ENCODE measurements at places on chromosomes 13 and 19. TPM values are rescaled to one million over a fixed set of nuclear protein-coding genes. Genes with fewer than 3 reads are reported as not detected.

- peak; percentile 96 for DNase-seq
Measured at GRCh38 chr19:41774515-41774980, 19.2 kb downstream of the CEACAM6 start.

GRCh38 chr13:79995334-79995733 lies 345.6 kb downstream of the SPRY2 start:
- DNase-seq: peak; percentile 93

DNA sequence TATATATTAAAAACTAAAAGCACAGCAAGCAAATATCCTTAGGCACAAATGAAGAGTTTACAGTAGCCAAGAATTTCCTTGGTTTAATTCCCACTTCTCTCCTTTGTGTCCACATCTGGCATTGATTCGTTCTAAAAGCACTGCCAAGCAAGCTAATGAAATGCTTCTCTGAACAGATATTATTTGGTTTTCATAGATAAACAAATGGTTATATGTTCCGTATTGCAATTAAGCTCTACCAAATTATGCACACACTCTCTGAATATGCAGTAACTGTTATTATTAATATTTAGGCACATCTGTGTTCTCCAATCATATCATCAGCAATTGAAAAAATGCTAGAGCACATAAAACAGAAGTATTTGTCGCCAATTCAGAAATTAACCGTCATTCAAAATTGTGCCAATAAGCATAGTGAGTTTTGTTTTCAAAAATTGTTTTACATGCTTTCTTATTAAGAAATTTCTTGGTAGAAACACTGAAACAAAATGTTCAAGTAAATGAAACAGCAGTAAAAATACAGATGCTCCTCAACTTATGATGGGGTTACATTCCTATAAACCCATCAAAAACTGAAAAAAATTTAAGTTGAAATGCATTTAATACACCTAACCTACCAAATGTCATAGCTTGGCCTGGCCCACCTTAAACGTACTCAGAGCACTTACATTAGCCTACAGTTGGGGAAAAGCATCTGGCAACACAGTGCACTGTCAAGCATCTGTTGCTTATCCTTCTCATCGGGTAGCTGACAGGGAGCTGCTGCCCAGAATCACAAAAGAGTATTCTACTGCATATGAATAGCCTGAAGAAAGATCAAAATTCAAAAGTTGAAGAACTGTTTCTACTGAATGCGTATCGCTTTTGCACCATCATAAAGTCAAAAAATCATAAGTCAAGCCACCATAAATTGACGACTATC lies 2134.7 kb downstream of the PCDH9 start:
- DNase-seq: no peak

DNA sequence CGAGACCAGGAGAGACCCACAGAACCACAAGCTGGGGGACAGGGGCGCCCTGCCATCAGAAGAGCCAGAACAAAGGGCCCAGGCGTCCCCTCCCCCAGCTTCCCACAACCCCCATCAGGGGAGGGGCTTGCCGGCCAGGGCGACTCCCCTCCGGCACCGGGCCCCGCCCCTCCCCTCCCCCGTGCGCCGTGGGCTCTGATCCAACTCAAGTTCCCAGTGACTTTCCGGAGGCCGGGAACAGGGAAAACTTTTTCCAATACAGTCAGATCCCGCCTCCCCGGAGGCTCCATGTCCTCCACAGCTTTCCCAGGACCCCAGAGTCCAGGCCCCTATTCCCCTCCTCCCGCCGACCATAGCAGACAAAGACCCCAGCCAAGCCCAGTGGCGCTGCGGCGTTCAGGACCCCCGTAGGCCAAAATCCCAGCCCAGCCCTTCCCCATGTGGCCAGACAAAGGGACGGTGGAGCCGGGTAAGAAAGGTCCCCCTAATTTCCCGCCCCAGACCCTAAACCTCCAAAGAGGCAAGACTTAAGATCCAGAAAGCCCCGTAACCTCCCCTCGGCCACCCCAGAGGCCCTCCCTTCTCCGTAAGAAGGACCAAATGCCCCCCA lies 673 bp downstream of the TEAD2 start:
- DNase-seq: peak; percentile 20

GRCh38 chr13:40613914-40614313 lies 52.5 kb downstream of the FOXO1 start:
- DNase-seq: no peak

- DNase-seq: no peak
Measured at GRCh38 chr19:45086480-45086879, 6.5 kb upstream of the PPP1R37 start.

- no peak for DNase-seq
Measured at GRCh38 chr19:4829001-4829712, 2.4 kb downstream of the TICAM1 start.

- DNase-seq: peak; percentile 73
Measured at GRCh38 chr19:15249972-15250639, 17.9 kb upstream of the EPHX3 start.

- peak; percentile 93 for DNase-seq
Measured at GRCh38 chr19:58554494-58555368, at the start of gene CHMP2A. TSS of gene CHMP2A (minus strand) at chr19:58555105. CDS start at chr19:58554212, 893 bp downstream.

DNA sequence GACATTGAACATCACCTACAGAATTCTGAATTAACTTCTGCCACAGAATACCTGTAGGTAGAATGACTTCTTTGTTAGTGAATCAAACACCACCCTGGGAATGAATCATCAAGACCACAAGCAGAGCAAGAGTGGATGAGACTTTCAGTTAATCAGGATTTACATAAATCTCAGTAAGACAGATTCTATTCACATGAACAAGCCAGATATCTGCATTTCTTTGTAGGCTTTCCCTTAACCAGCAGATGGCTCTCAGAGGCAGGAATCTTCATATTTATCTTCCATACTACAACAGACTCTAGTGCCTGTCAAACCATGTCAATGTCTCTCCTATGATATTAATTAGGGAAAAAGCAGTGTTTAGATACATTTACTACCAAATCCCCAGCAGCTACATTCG lies 412.1 kb downstream of the KLF12 start:
- DNase-seq: peak; percentile 94

DNA sequence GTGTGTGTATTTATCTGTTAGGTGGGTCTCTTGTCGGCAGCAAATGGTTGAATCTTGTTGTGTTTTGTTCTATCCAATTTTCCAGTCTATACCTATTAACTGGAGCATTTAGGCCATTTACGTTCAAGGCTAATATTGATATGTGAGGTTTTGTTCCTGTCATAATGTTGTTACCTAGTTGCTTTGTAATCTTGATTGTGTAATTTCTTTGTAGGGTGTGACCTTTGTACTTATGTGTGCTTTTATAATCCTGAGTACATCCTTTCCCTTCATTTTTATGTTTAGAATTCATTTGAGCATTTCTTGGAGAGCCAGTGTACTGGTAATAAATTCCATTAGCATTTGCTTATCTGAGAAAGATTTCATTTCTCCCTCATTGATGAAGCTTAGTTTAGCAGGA lies 83.0 kb upstream of the MIR17HG start:
- DNase-seq: no peak

The CDX2 gene
- total RNA-seq: not detected

The KCNC3 gene
- total RNA-seq: 0.09 TPM

The SIGLEC5 gene
- not detected for total RNA-seq

The PGLYRP1 gene
- not detected for total RNA-seq

The SLC7A9 gene
- 0.17 TPM for total RNA-seq

The GADD45B gene
- 83.9 TPM for total RNA-seq

The ZNF266 gene
- 10.5 TPM for total RNA-seq

Measured in mammary epithelial cell (primary cell).